CD4-positive, CD25-positive, alpha-beta regulatory T cell (primary cell): ENCODE measurements at places on chromosomes 6 and 20. TPM values are rescaled to one million over a fixed set of nuclear protein-coding genes. Genes with fewer than 3 reads are reported as not detected.

Gene CTCFL
- not detected for polyA plus RNA-seq

Gene TSBP1
- polyA plus RNA-seq: not detected

Gene NDUFAF5
- 7.3 TPM for polyA plus RNA-seq

Gene RNF182
- polyA plus RNA-seq: not detected

Gene ENPP5
- polyA plus RNA-seq: not detected
